ENCODE measurements at places on chromosomes 4 and X. TPM values are rescaled to one million over a fixed set of nuclear protein-coding genes. Genes with fewer than 3 reads are reported as not detected.

- no peak for DNase-seq
Measured at GRCh38 chrX:36199928-36200327, 280.4 kb downstream of the CFAP47 start.

Gene DNAAF6
- not detected for total RNA-seq

- peak; percentile 23 for DNase-seq
Measured at GRCh38 chrX:30735839-30736238, 82.6 kb downstream of the GK start.

GRCh38 chr4:40300371-40301162 is 34.6 kb upstream of the CHRNA9 start:
- DNase-seq, result no peak

DNA sequence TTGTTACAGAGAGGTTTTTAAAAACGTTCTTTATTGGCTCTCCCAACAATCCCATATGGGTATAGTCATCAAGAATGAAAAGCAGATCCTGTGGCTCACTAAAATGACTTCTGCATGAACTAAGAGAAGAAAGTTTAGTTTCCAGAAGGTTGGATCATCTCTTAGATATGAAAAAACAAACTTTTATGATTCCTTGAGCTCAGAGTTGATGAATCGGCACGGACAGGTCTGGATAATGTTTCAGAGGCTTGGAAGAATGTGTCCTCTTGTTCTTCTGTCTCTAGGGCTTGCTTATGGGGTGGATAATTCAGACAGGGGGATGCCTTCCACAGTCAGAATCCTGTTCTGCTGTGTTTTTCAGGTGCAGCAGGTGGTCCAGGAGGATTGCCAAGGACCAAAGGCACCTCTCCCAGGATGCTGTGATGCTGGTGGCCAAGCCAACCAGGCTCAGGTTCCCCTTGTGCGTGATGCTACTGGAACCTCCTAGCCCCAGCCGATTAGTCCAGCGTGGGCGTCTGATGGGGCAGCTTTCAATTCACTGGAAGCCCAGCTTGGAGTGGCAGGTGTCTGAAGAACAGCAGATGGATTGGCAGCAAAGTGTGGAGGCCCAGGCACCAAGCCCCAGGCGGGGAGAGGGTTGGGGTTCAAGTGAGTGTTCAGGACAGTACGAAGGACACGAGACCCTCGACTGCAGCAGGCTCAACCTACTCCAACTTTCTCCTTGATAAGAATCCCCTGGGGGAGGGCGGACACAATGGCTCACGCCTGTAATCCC is 30.3 kb downstream of the CCKAR start:
- no peak for DNase-seq

Gene CYTL1
- total RNA-seq, result 1.2 TPM

Gene RADX
- total RNA-seq, result 9.9 TPM

DNA sequence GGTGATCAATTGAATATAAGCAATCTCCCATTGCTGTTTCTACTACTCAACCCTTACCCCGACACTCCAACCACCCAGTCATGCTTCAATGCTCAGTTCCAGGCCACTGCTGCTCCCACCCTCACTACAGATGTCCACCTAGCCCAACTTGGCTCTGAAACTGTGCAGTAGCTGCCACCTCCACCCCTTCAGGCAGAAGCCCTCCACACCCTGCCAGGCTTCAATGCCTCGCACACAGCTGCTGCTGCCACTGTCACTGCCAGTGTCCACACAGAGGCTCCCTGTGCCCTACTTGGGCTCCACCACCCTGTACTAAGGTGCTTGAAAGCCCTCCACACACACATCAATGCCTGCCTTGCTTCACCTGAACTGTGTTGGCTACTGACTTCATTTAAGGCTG is 34.6 kb downstream of the LAMTOR3 start:
- no peak for DNase-seq

Gene TMEM156
- total RNA-seq, result not detected

DNA sequence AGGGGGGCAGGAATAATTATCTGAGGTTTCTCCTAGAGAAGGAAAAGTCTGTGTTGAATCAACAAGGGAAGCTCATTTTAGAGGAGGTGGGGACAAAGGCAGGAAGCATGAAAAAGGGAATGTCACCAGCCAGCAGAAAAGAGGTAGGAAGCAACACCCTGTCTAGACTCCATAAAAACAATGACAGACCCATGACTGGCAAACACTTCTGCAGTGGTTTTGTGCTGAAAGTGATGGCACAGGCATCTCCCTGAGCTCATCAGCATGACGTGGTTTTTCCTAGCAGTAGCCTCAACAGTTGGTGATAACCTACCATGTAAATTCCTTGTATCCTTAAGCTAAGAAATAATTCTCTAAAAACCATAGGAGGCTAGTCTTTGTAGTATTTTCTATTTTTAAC is 110.7 kb upstream of the GALNT7 start:
- no peak for DNase-seq

DNA sequence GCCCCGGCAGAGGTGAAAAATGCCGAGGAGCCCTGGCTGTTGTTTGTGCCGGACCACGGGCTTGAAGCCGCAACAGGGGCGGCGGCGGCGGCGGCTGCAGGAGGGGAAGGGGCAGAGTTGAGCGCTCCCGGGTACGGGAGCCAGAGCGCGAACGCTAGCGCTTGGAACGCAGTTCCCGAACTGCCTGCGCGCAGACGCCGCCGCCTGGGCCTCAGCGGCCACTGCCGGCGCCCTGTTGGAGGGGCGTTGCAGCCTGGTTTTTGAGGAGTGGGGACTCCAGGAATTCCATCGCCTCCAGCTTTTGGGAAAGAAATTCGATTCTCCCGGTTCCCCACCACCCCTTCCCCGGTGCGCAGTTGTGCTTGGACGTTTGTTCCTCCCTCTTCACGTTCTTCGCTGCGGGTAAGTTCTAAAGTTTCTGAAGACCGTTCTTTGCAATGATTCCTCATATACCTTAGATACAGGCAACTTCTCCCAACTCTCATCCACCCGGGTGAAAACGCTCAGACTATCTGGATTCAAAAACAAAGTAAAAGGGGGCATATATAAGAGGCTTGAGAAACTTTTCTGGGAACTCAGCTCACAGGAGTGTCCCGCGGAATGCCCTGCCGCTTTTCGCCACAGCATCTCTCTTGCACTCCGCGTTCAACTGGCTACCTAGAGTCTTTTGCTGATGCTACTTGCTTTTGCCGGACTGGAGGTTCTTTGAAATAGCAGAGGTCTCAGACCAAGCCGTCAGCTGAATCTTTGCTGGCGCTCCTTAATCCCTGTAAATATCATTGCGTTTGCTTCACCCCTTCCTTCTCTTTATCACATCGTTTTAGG is 1.0 kb downstream of the FAT4 start:
- peak; percentile 45 for DNase-seq

Gene ART3
- total RNA-seq, result 5.0 TPM

DNA sequence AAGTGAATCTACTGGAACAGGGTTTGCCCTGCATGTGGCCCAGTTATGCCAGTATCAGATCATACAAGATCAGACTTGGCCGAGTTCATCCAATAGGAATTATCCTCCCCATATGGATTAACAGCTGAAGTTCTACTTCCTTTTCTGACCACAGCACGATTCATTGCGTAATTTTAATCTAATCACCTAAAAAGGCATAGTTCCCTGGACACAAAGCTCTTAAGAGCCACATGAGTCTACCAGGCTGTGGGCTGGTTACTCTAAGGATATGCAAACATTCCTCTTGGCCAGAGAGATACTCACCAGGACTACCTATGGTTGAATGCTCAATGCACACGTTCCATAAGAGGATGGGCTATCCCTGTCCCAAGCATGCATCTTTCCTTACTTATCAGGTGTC is 46.9 kb downstream of the CHST7 start:
- no peak for DNase-seq

DNA sequence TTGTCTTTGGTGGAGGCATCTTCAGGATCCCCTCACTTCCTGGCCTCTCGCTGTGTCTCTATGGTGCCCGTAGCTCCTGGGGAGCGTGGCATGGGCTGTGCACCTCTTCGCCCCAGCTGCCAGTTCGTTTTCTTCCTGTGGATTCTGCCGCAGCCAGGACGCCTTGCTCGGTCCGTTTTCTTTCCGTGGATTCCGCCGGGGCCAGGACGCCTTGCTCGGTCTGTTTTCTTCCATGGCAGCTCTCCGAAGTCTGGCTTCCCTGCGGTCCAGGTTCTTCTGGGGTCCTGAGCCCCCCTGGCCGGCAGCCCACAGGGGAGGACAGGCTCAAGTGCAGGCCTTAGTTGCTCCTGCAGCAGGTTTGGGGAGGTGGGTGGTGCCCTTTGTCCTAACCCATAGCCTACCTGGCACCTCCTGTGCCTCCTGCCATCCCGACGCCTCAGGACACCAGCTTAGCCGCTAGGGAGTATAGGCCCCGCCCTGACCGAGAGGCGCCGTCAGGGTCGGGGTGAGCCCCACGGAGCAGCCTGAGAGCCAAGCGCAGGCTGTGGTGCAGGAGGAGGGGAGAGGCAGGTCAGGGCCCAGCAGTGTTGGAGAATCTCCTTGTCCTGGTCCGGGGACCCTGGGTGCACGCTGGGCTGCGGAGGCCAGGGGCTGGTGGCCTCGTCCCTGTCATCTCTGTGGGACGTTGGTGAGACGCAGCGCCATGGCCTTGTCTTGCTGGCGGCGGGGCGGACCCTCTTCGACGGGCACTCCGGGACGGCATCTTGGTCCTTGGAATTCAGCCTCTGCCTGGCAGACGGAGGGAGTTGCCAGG is 27.1 kb downstream of the UVSSA start:
- no peak for DNase-seq

DNA sequence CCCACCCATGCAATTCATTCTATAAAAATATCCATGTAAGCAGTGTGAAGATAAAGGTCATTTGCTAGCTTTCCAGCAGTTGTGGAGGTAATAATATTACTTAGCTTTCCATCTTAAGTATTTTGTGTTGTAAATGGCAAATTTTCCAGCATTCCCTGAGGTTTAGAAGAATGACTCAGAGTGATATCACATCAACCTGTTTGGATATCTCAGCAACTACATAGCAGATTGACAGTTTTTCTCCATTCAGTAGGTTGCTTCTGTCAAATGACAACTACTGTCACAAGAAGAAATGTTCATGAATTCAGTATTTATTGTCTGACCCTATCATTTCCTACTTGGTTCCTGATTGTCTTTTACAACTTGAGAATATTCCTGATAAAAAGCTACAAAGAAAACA is 434.9 kb upstream of the GALNTL6 start:
- no peak for DNase-seq

DNA sequence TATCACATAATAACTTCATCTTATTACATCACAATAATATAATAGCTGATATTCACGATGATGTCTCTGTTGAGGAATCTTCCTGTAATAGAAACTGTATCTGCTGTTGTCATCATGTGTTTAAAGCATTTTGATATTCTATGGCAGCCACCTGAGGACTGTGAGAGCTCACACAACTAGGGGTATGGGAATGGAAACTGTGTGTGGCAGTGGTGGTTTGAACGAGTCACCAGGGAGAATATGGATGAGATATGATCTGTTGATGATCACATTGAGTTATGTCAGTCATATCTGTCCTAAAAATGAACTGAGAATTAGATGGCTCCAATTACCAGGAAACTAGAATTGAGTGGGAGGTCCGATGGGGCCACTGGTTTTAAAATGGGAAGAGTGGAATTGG is 169.6 kb downstream of the MID1IP1 start:
- DNase-seq, result no peak

DNA sequence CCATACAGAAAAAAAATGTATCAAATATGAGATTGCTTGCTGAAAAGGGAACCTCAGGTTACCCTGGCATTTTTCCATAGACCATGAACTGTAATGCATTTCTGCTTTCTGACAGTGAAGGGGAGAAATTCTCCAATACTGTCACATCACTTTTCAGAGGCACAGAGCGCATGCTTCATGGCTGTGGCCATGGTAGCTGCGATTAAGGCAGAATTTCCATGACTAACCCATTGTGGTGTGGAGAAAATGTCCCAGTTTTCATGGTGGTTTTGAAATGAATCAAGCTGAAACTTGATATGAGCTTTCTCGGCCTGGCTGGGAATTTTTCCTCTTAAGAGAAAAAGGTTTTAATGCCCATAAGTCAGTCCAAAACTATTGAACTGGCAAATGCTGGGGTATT is 39.5 kb upstream of the MAP3K15 start:
- no peak for DNase-seq

- DNase-seq, result no peak
Measured at GRCh38 chrX:69142788-69143469, 22.3 kb downstream of the PJA1 start.

- peak; percentile 75 for DNase-seq
Measured at GRCh38 chrX:129843459-129844306, at the start of gene ZDHHC9. Gene ZDHHC9 (minus strand): TSS chrX:129843886. CDS start chrX:129841945, 1,941 bp downstream.
